ENCODE measurements at places on chromosomes 16 and 17.

GRCh38 chr17:81223762-81224130 is 981 bp upstream of the CEP131 start:
- DNase-seq, result no peak

GRCh38 chr17:44006272-44006597 is 1.8 kb downstream of the NAGS start:
- no peak for DNase-seq

DNA sequence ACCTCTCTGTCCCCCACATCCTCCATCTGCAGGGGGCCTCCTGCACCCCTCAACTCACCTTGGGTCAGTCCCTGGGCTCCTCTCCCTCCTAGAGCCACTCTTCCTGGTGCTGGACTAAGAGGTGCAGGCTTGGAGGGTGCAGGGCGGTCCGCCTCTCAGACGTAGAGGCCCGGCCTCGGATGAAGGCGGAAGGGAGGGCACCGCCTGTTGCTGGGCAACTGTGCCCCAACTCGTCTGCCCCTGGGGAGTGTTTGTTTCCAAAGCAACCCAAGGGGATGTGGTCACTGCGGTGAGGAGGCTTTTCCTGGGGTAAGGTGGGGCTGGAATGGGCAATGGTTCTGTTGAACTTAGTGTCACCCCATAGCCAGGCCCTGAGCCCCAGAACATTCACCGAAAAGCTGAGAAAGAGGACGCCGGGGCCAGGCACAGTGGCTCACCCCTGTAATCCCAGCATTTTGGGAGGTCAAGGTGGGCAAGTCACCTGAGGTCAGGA is at the start of gene C16orf54:
C16orf54 (minus strand) TSS at position 138 of the 493 bp plus-strand sequence. CDS start 1,039 bp downstream, outside the sequence.
- peak; percentile 88 for DNase-seq

DNA sequence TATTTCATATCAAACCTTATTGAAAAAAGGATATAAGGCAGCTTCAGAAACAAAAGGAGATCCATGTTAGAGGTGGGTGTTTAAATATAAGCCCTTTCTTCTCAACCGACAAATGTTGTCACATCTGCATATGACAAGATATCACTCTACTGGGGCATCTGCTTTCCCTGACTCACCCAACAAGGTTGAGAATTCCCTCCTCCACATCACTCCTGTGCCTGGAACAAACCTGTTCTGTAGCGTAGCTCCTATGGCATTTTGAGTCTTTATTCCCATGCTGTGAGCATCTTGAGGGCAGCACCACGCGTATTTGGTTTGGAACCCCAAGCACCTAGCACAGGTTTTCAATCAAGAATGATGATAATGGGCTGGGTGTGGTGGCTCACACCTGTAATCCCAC is 59.4 kb upstream of the ZFHX3 start:
- no peak for DNase-seq

DNA sequence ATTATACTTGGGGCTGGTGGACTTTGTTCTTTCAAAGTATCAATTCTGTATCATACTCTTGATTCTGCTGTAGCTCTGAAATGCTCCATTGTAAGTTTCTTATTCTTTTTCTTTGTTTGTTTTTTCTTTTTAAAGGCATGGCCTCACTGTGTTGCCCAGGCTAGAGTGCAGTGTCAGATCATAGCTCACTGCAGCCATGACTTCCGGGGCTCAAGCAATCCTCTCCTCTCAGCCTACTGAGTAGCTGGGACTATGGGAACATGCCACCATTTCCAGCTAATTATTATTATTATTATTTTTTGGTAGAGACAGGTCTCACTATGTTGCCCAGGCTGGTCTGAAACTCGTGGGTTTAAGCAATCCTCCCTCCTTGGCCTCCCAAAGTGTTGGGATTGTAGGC is 38.9 kb upstream of the METTL9 start:
- DNase-seq, result no peak

DNA sequence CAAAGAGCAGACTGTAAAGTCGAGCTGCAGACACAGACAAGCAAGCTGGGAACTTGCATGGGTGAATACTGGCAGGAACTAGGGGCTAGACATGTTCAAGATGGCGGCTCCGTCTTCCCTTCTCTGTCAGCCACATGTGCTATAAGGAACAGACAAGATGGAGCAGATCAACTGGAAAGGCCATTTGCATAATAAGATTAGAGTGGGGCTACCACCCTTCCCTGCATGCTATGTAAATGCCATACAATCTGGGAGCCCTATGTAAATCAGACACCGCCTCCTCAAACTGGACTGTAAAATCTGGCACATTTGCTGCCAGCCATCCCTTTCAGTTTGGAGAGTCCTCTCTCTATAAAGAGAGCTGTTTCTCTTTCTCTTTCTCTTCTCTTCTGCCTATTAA is 640.1 kb upstream of the CDH8 start:
- no peak for DNase-seq

- DNase-seq, result no peak
These were observed 4.2 kb downstream of the CORO6 start for GRCh38 chr17:29618272-29619065.

- DNase-seq, result no peak
These were observed 4.4 kb downstream of the DHRS7B start for GRCh38 chr17:21131137-21131536.
